NCI-H1092 treated with DMSO at 0.1 percent for 48 hours (cell line): ENCODE measurements at places on chromosomes 4 and X.
A peak's percentile ranks its signal among the peaks of the same experiment; 100 is the strongest.

GRCh38 chr4:153220682-153221395, 16.6 kb downstream of the TRIM2 start:
- no peak for DNase-seq

- no peak for DNase-seq
Observed at GRCh38 chr4:6008092-6008551, 10.1 kb downstream of the C4orf50 start.

DNA sequence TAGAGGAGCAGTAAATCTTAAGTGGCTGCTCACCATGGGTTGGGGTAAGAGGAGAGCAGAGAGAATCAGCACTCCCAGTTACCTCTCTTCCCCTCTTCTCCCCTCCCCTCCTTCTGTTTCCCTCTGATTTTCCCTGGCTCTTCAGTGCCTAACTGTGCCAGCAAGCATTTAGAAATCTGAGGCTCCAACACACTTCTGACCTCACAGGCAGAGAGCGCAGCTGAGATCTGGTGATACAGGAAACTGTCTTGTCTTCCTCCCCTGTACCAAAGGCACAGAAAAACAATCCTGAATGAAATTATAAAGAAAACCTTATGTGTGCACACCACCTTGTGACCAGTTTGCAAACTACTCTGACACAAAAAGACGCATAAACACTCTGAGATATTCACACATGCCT, 82.4 kb upstream of the SMIM10 start:
- no peak for DNase-seq

GRCh38 chr4:40719008-40719623, 30.6 kb upstream of the NSUN7 start:
- peak; percentile 83 for DNase-seq

- DNase-seq: no peak
Observed at GRCh38 chr4:6721121-6721520, 5.1 kb downstream of the BLOC1S4 start.

DNA sequence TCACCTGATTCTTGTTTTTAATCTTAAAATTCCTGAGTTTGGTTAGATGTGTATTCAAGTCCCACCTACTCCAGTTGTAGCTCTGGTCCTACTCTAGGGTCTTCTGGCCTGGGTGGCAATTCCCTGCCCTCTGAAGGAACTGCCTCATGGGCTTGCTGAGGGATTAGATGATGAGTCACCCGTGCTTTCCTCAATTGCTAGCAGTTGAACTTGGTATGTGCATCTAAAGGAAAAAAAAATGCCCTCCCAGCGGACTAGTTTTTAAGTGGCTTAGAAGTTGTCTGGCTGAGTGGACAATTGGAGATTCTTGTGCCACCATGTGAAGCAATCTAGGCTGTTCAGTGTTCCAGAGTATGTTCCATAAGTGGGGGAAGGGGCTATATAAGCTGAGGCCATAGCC, 127.0 kb downstream of the CCNG2 start:
- DNase-seq: no peak

- peak; percentile 65 for DNase-seq
Observed at GRCh38 chr4:183249854-183250253, 70.2 kb downstream of the CLDN22 start.

GRCh38 chr4:13706120-13706519, 78.6 kb upstream of the BOD1L1 start:
- DNase-seq: no peak

- DNase-seq: no peak
Observed at GRCh38 chr4:174434455-174434854, 87.8 kb downstream of the HPGD start.

DNA sequence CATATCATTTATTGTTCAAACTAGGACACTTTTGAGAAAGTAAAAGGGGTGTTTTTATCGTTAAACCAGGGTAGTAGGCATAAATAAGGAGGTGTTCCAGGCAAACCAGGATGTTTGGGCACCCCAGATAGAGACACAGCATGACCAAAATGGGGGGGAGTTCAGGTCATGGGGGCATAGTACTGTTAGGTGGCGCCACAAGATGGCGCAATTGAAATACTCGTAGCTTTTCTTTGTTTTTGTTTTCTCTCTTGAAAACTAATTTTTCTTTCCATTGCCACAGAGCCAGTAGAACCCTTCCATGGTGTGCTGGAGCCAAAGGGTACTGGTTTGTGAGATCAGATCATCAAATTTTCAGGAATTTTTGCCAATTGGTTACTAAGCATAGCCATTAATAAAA, 283.4 kb downstream of the BCOR start:
- peak; percentile 61 for DNase-seq

GRCh38 chrX:39442332-39442731, 641.1 kb downstream of the MID1IP1 start:
- no peak for DNase-seq

GRCh38 chr4:158624889-158625478, 46.7 kb downstream of the C4orf46 start:
- peak; percentile 46 for DNase-seq

- peak; percentile 13 for DNase-seq
Observed at GRCh38 chrX:44874420-44875184, 1.6 kb downstream of the KDM6A start.

GRCh38 chrX:21655901-21656586, 2.1 kb downstream of the KLHL34 start:
- no peak for DNase-seq

DNA sequence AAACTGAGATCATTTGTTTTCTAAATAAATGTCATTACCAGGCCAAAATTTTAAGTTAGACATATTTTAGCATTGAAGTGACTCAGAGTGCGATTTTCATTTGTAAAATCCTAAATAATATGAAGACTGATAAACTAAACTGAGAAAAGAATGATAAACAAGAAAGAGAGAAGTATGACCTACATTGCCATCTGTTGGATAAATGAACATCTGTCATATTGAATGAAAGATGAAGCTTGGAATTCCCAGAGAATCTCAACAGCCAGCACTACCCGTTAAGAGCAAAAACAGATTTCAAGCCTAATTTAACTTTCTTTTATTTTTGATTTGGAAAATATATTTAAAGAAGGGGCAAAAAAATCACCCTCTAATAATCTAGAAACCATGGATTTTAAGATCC, 591.0 kb upstream of the ATOH1 start:
- DNase-seq: no peak

GRCh38 chrX:117987373-117987772, 129.2 kb downstream of the KLHL13 start:
- no peak for DNase-seq

GRCh38 chr4:173411106-173411693, 12.3 kb upstream of the SCRG1 start:
- no peak for DNase-seq

GRCh38 chrX:48689208-48689920, 5.8 kb downstream of the WAS start:
- no peak for DNase-seq

DNA sequence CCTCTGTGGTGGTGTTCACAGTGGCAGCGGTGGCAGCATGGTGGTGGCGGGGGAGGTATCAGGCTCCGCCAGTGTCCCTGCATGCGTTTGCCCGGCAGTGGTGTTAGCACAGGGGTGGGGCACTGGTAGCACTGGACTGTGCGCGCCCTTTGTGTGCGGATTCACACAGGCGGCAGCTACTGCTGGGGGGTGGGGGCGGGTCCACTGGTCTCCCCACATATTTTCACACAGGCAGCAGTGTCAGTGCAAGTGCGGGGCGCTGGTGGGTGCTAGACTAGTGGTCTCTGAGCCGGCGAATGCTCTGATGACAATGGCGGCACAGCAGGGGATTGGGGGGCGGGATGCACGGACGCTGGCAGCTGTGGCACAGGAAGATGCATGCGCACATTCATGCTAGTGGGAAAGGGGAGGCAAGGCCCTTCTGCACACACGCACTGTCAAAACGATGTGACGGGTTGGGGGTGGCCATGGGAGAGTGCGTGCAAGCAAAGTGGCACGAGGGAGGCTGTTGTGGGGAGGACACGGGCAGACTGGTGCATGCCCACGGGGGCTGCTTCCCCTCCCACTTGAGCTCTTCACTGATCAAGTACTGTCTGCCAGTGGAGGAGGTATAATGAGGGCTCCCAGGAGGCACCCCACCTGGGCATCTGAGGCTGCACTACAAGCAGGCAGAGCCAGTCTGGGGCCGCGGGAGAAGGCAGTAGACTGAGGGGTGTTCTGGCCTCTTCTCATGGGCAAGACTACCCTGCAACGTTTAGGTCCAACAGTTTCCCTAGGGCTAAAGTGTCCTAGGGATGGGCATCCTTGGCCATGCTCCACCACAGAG, 53.0 kb downstream of the POF1B start:
- DNase-seq: no peak

DNA sequence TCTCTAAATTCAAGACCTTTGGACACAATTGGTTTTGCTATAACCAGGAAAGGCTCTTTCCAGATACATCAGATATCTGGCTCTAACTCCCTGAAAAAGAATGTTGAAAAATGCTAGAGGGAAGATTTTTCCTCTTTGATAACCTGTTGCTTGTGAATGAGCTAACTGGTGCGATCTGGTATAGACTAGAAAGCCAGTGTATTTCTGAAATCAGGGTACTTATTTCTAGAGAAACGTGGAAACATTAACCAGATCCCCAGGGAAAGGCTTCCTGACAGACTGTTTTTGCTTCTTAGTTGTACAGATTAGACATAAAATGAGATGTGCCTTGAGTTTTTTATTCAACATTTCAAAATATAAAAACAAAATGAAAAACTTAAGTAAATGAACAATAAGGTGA, 107.7 kb downstream of the NPNT start:
- DNase-seq: no peak

DNA sequence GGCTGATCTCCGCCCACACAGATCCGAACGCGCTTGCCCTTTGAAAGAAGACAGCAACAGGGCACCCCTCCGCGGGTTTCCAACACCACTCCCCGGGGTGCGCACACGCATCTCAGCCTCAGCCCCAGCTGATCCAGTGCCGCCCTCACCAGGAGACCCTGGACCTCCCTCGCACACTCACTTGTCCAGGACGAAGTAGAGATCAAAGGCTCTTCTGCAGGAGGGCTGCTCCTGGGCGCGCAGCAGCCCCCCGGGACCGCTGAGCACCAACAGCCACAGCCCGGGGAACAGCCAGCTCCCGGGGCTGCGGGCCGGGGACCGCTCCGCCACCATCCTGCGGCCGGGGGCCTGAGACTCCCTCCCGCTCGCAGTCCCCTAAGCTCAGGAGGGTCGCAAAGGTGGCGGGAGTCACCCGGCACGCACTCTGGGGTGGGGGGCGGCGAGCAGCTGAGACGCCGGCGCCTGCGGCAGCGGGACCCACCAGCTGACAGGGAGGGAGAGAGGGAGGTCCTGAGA, 743 bp downstream of the ANTXR2 start:
- peak; percentile 31 for DNase-seq

- no peak for DNase-seq
Observed at GRCh38 chr4:95599777-95600400, 51.1 kb upstream of the UNC5C start.

DNA sequence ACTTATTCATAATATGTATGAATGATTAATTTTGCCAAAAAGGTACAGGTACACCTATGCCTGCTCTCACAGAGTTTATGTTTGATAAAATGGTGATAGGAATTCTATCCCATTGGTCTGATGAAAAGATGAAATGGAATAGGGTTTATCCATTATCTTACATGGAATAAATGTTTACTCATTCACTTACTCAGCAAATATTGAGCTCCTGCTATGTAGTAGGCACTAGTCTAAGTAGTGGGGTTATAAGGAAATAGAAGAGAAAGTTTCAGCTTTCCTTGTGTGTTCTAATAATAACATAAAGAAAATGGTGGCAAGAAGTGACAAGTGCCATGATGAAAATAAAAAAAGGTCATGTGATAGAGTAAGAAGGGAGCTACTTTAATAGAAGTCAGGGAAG, 12.4 kb upstream of the SLC10A7 start:
- DNase-seq: no peak

GRCh38 chr4:140719686-140720085, 36.5 kb downstream of the TBC1D9 start:
- DNase-seq: no peak

DNA sequence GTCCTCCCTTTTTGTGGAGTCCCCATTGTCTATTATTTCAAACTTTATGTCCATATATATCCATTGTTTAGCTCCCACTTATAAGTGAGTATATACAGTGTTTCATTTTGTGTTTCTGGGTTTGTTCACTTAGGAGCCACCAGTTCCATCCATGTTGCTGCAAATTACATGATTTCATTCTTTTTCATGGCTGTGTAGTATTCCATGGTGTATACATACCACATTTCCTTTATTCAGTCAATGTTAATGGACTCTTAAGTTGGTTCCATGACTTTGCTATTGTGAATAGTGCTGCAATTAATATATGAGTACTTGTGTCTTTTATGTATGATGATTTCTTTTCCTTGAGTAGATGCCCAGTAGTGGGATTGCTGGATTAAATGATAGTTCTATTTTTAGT, 329.1 kb downstream of the AR start:
- no peak for DNase-seq

GRCh38 chr4:12071316-12071715, 642.6 kb upstream of the HS3ST1 start:
- no peak for DNase-seq

DNA sequence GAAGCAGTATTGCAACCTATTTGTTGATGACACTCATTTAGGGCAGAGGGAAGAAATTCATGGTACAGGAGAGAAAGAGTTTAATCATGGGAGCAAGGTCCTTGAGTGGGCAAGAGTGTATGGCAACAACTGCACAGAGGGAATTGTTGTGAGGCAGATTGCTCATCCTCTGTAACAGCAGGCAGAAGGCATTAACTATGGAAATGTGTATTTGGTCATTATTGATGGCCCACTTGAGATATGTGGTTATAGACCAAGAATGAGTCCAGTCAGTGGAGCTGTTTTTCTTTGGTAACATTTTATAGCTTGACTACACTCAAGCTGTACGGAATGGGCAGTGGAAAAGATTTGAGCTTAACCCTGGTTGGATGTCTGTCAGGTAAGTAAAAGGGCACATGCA, 15.9 kb downstream of the PLRG1 start:
- no peak for DNase-seq

DNA sequence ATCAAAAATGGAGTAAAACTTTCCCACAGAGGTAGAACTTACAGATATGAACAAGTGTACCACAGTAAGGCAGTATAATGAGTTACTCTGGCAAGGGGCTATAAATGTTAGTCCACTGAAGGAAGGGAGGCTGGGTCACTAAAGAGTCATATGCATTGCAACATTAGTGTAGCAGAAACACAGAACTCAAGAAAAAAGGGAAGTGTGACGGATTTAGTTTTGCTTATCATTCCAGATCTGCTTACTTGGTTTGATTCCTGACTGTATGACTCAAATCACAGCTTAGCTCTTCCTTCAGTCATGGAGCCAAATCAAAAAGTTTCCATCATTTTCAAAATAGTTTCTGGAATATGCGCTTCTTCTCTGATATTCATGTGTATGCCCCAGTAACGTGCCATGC, 148.7 kb downstream of the FSTL5 start:
- DNase-seq: no peak

DNA sequence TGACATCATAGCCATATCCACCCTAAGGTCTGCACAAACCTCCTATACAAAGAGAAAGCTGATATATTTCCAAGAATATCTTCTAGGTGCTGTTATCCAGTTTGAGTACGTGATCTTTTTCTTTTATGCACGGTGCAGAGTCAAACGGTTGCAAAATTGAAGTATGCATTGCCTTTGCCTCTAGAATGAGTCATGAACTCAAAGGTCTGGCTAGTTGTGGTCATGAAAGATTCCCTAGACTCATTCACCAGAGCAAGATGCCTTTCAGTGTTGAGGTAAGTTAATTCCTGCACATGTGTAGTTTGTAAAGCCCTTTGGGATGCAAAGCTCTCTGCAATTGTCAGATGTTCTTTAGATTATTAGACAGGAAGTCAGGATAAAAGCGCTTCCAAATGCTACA, 704.4 kb downstream of the PCDH19 start:
- DNase-seq: no peak
